HL-60 (cell line): ENCODE measurements at places on chromosomes 1 and 21.

- peak; percentile 35 for DNase-seq
These were observed 295.0 kb downstream of the OMA1 start for GRCh38 chr1:58251430-58252073.

DNA sequence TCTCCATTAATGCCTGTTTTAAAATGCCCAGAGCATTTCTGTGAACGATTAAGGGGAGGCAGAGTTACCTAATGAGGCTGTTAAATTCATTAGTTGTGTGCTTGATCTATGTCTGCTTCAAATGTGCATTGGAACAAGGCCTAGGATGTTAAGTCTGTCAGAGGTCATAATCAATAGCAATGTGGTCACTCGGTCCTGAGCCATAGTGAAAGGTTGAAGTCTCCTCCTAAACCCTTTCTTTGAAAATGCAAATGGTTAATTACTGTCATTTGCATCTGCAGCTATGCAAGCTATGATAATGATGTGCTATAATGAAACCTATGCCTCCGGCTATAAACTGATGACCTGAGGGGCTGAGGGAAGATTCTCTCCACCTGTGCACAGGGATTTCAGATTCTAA, 114.2 kb upstream of the NR5A2 start:
- no peak for DNase-seq

GRCh38 chr1:7579016-7579415, 192.1 kb upstream of the VAMP3 start:
- DNase-seq: no peak

DNA sequence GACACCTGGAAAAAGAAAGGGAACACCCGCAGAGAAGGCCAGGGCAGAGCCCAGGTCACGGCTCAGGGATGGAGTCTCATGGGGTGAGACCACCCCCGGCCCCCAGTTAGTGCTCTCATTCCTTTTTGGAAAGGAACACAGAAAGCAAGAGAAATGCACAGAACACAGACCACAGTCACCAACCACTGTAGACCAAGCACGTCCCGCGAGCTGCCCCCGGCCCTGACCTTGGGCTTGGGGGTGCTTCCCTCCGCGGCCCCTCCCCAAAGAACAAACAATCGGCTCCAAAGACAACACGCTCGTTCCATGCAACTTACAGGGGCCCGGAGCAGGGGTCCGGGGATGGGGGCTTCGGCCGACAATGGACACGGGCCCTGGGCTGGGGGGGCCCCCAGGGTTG, 12.8 kb downstream of the CELF3 start:
- no peak for DNase-seq

DNA sequence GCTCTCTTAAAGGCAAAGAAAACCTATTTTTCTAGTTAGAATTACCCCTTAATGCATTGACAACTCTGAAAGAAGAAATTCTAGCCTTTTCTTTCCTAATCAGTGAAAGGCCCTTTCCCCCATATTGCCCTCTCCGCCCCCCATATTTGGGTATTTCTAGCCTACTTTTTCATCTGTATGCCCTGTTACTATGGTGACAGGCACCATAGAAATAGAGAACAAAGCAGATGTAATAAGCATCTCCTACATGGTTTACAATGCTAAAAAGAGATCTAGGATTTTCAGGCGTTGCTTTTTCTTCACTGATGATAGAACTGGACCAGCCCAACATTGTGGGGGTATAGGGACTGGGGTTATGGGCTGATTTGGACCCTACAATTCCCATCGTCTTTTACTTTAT, 14.5 kb downstream of the LRRC8B start:
- no peak for DNase-seq

DNA sequence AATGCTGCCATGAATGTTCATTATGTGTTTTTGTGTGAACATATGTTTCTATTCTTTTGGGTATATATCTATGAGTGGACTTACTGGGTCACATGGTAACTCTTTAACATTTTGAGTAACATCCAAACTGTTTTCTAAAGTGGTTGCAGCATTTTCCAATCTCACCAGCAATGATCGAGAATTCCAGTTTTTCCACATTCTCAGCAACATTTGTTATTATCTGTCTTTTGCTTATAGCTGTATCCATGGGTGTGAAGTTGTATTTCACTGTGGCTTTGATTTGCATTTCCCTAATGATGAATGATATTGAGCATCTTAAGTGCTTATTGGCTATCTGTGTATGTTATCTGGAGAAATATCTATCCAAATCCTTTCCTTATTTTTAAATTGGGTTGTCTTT, 89.2 kb upstream of the SLFNL1 start:
- DNase-seq: no peak

DNA sequence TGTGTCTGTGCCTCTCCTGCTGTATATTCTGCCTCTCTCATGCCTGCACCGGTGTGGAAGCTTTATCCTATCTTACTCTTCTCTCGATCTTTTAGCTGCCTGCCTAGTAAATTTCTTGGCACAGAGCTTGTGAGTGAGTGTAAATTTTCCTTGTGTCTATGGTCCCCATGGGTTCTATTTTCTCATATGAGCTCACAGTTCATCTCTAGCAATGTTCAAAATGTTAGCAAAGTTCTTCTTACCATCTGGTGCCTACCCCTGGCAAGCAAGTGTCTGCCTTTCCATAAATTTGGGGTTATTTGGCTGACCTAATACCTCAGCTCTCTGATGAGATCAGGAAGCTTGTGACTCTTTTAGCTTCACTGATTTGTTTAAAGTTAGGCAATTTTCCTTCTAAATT, 572.1 kb upstream of the BRINP3 start:
- no peak for DNase-seq
